ENCODE measurements at places on chromosomes 16 and 17.

DNA sequence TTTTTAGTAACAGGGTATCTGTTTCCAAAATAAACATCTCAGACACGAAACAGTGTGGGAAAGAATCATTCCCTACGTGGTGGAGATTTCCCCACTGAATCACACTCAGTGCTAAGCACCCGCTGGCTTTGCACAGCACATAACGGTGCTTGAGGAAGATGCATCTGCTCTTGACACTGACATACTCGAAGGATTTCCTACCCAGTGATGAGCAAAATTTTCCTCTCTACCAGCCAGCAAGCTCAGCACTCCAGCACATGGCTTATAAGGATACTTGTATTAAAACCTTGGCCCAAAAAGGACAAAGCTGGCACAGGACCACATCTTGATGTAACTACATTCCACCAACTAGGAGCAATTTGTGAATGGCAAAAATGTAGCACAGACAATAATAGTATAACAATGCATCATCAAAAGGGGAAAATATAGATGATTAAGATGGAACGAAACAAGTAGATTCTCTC lies 59.0 kb downstream of the ANKFY1 start:
- DNase-seq, result no peak

- DNase-seq, result peak; percentile 88
These were observed at the start of gene KCNH4 for GRCh38 chr17:42180922-42181850. Gene KCNH4, minus strand, starts transcription at chr17:42181142. Its CDS starts 197 bp downstream, at chr17:42180945.

DNA sequence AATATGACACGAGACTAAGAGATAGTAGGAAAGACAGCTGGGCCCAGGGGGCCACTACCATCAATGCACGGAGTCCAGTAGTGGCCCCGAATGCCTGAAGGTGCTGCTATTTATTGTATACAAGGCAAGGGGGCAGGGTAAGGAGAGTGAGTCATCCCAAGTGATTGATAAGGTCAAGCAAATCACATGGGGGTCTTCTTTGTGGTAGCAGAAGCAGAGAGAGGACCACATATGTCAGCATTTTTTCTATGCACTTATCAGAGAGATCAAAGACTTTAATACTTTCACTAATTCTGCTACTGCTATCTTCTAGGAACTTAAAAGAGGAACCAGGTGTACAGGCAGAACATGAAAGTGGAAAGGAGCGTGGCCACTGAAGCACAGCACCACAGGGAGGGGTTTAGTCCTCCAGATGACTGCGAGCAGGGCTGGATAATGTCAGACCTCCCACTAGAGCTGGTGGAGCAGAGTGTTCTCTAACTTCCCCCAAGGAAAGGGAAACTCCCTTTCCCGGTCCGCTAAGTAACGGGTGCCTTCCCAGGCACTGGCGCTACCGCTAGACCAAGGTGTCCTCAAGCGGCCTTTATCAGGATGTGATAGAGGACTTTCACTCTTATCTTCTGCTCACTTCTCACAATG lies 26.4 kb upstream of the ARL4D start:
- DNase-seq, result no peak

- no peak for DNase-seq
These were observed 4.9 kb upstream of the LHX1 start for GRCh38 chr17:36932383-36932693.

DNA sequence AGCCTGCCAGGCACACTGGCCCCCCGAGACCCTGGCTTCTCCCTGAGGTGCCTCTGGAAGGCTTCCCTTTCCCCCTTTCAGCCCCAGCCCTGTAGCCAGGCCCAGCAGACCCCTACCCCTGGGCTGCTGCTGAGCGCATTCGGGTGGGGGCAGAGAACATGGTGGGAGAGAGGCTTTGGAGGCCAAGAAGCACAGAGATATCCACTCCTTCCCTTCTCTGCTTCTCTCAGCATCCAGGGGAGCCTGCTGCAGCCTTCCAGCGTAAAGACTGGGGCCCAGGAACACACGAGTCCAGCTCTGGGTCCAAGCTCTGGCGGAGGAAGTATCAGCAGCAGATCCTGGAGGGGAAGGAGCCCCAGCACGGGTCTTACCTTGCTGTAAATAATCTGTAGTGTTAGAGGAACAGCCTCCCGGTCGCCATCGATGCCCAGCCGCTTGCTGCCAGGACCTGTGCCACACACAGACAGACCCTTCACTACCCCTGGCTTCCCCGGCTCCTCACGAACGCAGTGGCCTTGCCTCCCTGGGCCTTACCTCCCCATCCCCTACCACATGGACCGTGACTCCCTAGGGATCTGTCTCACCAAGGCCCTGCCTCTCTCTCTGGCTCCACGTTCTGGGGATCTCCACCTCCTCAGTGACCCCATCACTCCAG lies 17.0 kb upstream of the PIK3R6 start:
- DNase-seq, result no peak

GRCh38 chr17:13243585-13243984 lies 225.8 kb upstream of the ELAC2 start:
- DNase-seq, result no peak

DNA sequence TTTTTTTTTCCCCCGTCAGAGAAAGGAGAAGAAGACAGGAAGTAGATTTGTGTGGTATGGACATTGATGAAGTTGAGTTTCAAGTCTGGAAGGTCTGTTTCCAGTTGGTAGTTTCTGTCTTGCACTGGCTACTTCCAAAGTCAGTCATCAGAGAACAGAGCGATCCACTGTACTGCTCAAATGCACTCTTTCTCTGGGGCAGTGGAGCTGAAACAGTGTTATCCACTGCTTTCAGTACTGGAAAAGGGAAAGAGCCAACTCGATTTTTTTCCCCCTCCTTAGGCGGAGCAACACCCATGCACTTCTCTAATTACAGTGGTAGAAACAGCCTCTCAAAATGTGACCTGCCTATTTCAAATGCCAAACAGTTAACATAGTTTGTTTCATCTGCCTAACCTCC lies 7.4 kb downstream of the PRKCA start:
- no peak for DNase-seq

DNA sequence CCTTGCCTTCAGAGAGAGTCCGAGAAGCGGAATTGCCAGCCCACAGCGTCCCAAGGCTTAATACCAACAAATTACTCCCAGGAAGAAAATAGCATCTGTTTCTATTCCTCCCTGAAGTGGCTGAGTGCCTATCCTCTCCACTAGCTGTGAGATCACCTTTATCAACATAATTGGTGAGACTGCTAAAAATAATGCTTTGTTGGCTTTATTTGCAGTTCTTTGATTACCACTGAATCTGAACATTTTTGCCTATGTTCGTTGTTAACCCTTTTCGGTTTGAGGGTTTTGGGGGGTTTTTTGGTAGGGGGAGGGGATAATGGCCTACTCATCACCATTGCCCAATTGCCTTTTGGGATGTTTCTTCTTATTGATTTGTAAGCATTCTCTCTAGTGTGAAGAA lies 31.0 kb downstream of the MMP15 start:
- DNase-seq, result no peak

GRCh38 chr17:28563475-28563874 lies 7.8 kb downstream of the PIGS start:
- no peak for DNase-seq

DNA sequence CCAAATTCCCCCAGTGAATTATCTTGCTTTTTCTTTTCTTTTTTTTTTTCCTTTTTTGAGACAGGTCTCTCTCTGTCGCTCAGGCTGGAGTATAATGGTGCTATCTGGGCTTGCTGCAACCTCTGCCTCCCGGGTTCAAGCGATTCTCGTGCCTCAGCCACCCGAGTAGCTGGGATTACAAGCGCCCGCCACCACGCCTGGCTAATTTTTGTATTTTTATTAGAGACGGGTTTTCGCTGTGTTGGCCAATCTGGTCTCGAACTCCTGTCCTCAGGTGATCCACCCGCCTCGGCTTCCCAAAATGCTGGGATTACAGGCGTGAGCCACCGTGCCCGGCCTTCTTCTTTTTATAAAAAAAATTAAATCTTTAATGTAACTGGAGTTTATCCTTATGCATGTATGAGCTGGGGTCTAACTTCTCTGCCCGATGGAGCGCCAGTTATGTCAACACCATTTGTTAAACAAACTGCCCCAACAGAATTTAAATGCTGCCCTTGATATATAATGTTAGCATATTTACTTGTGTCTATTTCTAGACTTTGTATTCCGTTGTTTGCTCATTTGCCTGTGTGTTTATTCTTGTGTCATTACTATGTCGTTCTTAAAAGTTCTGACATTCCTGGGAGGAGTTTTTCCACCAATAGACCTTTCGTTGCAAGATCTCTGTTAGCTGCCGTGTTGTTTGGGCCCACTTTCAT lies 535 bp upstream of the AURKB start:
- no peak for DNase-seq

- DNase-seq, result no peak
These were observed 36.1 kb downstream of the NOG start for GRCh38 chr17:56629531-56630075.

- DNase-seq, result no peak
These were observed 198.1 kb downstream of the ENGASE start for GRCh38 chr17:79272666-79273219.

DNA sequence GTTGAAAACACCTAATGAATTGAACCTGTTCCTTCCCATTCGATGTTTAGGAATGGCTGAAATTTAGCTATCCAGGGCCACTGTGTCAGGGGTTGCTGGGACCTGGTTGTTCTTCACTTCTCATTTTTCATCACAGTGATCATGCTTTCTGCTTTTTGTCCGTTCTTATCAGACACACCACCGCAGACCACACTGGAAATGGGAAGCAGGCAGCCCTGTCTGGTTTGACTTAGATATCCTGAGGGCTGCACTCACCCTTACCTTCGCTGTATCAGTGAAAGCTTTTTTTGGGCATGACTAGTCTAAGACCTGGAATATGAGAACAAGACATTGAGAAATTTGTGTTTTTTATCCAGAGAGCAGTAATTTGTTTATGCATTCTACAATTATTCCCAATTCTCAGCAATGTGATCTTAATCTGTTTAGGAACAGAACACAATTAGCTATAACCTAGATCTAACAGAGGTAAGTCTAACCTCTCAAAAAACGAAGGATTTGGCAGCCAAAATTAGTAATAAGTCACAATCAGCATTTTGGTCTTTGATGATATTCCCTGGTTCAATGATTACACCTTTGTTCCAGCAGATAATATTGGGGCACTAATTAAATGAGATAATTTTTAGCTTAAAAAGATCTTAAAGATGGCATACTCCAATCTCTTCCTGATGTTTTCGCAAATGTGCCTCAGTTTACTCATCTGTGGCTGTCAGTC lies 126.0 kb upstream of the GOT2 start:
- no peak for DNase-seq

DNA sequence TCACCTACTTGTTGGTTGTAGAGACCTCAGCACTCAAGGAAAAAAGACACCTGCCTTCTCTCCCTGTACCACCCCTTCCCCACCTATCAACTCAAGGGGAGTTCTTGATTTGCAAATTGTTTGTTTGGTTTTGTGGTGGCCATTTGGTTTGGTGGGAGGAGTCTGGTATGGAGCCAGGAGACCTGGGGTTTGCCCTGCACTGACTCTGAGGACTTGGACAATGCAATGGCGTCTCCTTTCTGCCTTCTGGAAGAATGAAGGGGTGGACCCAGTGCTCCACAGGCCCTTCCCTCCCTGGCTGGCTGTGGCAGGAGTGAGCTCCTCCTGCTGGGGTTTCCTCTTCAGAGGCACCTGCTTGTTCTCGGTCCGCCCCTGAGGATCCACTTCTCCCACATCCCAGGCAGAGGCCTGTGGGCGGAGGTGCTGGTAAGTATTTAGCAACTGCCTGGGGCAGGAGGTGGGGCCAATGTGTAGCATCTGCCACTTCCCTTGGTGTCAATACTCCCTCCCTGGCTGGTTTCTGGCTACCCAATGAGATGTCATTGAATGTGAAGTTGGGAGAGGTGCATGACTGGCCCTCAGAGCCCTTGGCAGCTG lies 164.5 kb downstream of the NTN1 start:
- DNase-seq, result no peak

DNA sequence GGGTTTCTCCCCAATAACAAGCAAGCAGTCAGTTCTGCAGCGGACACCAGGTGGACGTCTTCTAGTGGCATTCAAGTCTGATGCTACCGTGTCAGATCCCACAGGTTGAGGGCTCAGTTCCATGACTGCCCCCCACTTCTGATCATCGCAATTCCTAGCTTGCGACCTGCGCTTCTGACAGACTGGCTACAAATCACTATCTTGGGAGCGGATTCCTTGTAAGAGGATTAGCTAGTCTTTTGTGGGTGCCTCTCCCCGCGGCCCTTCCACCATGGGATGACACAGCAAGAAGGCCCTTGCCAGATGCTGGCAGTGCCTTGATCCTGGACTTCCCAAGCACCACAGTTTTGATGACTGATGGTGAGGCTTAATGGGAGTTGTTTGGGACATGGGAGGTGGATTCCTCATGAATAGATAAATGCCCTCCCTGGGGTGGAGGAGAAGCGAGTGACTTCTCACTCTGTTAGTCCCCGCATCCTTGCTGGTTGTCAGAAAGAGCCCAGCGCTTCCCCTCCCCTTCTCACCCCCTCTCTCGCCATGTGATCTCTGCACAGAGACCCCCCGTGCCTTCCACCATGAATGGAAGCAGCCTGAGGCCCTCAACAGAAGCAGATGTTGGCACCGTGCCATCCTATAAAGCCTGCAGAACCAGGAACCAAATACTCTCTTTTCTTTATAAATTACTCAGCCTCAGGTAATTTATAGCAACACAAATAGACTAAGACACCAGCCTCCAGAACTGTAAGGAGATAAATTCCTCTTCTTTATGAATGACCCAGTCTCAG lies 19.1 kb downstream of the CDIP1 start:
- no peak for DNase-seq

GRCh38 chr16:22023505-22023904 lies 15.6 kb downstream of the MOSMO start:
- DNase-seq, result no peak

GRCh38 chr16:89827383-89828198 lies 684 bp upstream of the SPIRE2 start:
- no peak for DNase-seq

DNA sequence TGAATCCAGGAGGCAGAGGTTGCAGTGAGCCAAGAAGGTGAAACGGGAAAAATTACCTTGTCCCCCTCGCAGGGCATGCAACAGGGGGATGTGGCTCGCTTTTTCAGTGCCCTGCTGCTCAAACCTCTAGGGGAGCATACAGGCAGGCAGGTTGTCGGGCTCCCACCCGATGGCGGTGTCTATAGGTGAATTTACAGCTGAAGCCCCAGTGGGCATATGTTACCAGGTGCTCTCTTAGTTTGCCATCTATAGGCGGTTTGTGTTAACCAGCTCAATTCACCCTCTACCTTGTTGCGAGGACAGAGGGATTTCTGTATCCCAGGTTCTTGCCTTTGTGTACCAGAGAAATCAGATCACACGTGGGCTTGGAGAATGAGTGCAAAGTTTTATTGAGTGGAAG lies 48.9 kb downstream of the IQCK start:
- no peak for DNase-seq

DNA sequence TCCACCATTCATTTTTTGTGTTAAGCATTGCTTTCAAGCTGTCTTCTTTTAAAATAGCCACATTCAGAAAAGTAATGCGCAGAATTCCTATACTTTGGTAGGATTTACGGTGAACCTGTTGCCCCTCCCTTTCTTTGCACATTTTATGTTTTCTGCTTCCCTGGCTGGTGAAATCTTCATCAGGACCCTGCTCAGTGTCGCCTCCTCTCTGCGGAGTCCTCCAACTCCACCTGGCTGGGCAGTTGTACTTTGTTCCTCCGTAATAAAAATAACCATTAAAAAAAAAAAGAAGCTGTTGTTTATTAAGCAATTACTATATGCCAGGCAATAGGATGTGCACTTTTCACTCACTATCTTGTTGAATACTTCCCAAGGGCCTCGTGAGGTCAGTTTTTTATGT lies 2.9 kb downstream of the UMOD start:
- DNase-seq, result no peak

- DNase-seq, result no peak
These were observed 19.1 kb downstream of the NOD2 start for GRCh38 chr16:50712560-50712898.

GRCh38 chr16:67675999-67676398 lies 9.4 kb downstream of the C16orf86 start:
- DNase-seq, result no peak

- no peak for DNase-seq
These were observed at the start of gene ABR for GRCh38 chr17:1179818-1180742. Gene ABR, minus strand, starts transcription at chr17:1179981. Its CDS starts 254 bp downstream, at chr17:1179727.

All from hematopoietic multipotent progenitor cell treated with erythropoietin and hydrocortisone succinate and interleukin-3 and kit ligand, for 17 days (in vitro differentiated cells).